ENCODE measurements at places on chromosomes 11 and 22.

GRCh38 chr22:45905326-45905923 is 71.5 kb downstream of the WNT7B start:
- DNase-seq, result no peak

DNA sequence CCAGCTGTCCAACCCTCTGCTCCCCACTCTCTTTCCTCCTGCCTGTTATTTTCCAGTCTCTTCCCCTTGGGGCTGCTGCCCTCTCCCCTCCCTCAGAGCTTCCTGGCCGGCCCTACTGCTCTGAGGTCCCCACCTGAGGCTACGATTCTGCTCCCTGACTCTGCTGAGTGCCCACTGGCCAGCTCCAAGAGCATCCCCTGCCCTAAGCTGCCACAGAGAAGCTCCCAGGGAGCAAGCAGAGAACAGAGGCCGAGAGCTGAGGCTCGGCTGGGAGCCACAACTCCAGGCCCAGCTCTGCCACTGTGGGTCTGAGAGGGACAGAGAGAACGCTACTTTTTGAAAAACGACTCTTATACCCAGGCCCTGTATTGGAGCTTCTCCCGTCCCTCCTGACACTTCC is 61.1 kb downstream of the CHRDL2 start:
- no peak for DNase-seq

- no peak for DNase-seq
These were observed 20.7 kb downstream of the TNKS1BP1 start for GRCh38 chr11:57303990-57304579.

- DNase-seq, result peak; percentile 35
These were observed 23.8 kb upstream of the IGSF22 start for GRCh38 chr11:18749681-18750319.

DNA sequence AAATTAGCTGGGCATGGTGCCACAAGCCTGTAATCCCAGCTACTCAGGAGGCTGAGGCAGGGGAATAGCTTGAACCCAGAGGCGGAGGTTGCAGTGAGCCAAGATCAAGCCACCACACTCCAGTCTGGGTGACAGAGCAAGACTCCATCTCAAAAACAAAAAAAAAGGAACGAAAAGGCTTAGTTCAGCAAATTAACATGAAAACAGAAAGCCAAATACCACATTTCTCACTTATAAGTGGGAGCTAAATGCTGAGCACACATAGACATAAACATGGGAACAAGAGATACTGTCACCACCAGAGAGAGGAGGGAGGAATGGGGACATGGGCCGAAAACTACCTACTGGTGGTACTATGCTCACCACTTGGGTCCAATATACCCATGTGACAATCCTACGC is 38.6 kb downstream of the SCGB1A1 start:
- no peak for DNase-seq

DNA sequence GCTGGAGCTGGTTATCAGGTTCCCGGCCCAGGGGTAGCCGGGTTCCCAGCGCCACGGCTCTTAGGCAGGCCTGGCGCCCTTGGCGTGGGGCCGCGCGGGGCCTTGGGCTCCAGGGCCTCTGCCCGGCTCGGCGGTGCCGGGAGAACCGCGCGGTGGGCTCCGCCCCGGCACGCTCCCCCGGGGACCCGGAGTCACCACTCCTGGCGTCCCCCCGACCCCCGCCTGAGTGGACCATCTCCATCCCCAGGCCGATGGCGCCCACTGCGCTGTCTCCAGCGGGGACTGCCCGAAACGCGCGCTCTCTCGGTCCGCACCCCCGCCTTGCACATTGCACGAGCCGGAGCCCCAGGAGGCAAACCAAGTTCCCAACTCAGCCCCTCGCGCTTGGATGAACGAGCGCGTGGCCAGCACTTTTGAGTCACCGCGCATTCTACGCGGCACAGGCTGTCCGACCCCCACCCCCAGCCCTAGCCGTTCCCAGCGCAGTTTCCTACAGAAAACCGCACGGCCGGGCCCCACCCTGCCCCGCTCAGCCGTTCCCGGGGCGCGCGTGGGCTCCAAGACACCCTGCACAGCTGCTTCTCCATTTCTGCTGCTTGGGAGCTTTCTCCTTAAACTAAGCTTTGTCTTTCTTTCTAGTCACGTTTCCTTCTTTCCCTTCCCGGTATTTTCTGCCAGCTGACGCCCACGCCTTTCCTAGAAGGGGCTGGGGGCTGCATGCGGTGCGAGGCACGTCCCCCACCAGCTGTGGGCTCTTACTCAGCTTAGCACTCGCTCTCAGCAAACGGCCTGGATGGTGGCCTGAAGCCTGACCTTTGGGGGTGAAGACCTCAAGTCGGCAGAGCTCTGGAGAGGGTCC is 650 bp upstream of the CHID1 start:
- DNase-seq, result peak; percentile 66

DNA sequence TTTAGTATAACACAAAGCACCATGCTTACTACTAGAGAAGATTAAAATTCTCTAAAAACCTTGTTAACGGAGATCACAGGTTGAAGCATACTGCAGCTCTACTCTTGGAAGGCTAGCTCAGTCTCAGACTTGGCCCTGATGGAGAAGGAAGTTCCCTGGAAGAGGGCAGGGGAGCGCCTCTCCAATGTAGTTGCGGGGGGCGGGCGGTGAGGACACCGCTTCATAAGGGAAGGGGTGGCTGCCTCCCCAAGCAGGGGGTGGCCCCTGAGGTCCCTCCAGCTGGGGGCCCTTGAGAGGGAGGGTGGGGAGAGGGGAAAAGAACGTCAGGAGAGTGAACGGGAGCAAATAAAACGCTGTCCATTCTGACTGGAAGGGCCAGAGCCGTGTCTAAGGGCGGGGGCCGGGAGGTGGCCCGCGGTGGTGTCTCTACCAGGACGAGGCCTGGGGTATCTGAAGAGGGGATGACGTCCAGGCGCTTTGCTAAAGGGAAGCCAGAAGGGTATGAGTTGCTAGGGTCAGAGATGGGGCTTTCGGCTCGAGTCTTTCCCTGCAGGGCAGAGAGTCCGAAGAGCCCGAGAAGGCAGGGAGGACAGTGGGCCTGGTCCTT is 553 bp upstream of the USP47 start:
- peak; percentile 72 for DNase-seq

- no peak for DNase-seq
These were observed 9.5 kb downstream of the PLA2G6 start for GRCh38 chr22:38171927-38172831.

DNA sequence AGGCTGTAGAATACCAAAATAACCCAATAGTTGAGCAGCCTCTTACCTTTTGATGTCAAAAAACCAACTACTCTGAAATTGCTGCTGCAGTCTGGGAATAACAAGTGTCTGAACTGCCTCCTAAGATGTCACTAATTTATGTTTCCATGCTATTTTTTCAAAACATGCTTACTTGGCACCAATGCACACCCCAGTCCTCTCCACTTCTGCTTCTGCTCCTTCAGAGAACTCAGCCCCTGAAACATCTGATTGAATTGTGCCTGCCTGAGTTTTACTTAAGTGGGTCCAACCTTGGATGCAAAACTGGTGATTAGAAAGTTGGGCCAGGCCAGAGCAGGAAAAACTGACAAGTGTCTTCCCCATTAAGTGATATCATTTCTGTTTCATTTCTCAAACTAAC is 24.6 kb upstream of the TMEM218 start:
- no peak for DNase-seq

GRCh38 chr11:77409046-77409445 is 64.8 kb downstream of the PAK1 start:
- DNase-seq, result no peak

GRCh38 chr11:123509737-123510578 is 79.9 kb downstream of the GRAMD1B start:
- peak; percentile 72 for DNase-seq

- DNase-seq, result no peak
These were observed 7.8 kb downstream of the MRGPRF start for GRCh38 chr11:69005183-69005630.

- DNase-seq, result no peak
These were observed 41.4 kb downstream of the PACSIN2 start for GRCh38 chr22:42973536-42973881.

GRCh38 chr22:21816787-21817496 is 50.5 kb downstream of the MAPK1 start:
- DNase-seq, result peak; percentile 27

- DNase-seq, result no peak
These were observed 5.5 kb upstream of the PGM2L1 start for GRCh38 chr11:74403607-74404321.

DNA sequence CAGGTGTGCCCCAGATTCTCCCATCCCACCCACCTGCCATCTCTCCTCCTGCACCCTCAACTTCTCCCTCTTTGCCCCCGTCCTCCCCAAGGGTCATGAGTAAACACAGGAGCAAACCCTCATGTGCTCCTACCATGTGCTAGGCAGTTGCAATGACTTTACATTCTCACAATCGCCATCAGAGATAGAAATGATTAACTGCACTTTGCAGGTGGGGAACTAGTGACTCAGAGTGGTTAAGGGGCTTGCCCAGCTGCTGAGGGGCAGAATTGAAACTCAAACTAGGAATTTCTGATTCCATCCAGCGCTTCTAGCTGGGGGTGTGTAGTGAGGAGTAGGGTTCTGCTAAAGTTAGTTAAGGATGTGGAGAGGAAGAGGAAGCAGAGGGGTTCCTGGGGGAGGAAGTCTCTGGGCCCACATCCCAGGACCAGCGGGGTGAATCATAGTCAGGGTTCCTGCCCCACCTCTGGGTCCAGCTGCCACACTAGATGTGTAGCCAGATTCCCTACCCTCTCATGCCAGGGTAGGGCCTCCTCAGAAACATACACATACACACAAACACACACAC is 16.0 kb upstream of the PRG2 start:
- DNase-seq, result no peak

GRCh38 chr22:40414838-40415505 is 44.6 kb downstream of the SGSM3 start:
- no peak for DNase-seq

DNA sequence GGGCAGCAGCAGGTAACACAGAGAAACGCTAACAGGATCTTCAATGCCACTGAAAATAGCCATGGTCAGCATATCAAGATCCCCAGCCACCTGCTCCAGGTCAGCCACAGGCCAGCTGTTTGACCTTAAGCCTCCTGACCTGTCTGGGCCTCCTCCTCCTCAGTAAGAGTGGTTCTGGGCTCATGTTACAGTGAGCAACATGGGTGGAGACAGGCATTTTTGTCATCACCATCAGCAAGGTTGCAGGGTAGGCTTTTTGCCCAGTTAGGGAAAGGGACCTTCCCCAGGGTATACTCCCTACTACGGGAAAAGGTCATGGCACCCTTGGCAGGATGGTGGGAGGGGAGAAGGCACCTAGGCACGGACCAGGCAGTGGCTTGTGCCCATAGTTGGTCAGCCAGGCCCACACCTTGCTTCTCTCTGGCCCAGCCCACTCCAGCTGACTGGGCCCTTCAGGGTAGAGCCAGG is 131.8 kb upstream of the PARVA start:
- no peak for DNase-seq

DNA sequence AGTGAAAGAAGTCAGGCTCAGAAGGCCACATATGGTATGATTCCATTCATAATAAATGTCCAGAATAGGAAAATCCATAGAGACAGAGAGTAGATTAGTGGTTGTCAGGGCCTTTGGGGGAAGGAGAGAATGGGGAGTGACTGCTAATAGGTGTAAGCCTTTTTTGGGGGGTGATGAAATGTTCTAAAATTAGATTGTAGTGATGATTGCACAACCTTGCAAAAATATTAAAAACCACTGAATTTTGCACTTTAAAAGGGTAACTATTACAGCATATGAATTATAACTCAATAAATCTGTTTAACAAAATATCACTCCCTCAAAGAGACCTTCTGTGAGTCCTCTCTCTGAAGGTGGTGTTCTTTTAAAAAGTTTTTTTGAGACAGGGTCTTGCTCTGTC is 72.3 kb upstream of the GRK3 start:
- DNase-seq, result no peak

DNA sequence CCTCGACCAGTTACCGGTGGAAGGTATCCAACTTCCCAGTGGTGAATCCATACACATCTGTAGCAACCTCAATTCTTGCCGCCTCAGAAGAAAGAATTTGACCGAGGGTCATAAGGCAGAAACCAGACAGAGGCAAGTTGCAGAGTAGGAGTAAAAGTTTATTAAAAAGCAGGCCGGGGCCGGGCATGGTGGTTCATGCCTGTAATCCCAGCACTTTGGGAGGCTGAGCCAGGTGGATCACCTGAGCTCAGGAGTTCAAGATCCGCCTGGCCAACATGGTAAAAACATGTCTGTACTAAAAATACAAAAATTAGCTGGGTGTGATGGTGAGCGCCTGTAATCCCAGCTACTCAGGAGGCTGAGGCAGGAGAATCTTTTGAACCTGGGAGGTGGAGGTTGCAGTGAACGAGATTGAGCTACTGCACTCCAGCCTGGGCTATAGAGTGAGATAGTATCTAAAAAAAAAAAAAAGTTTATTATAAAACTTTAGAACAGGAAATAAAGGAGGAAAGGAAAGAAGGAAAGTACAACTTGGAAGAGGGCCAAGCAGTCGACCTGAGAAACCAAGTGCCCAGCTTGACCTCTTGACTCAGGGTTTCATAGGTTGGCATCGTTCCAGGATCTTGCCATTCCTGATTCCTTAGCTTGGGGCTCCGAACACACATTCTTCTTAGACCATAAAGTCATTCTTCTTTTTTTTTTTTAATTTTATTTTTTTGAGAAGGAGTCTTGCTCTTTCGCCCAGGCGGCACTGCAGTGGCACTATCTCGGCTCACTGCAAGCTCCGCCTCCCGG is 27.8 kb downstream of the RGL4 start:
- DNase-seq, result no peak

Data from femur (tissue), 1 donor.